ENCODE measurements at places on chromosomes 5 and 9. TPM values are rescaled to one million over a fixed set of nuclear protein-coding genes. Genes with fewer than 3 reads are reported as not detected.

- no peak for DNase-seq
Observed at GRCh38 chr9:93304574-93305496, 120.9 kb downstream of the WNK2 start.

DNA sequence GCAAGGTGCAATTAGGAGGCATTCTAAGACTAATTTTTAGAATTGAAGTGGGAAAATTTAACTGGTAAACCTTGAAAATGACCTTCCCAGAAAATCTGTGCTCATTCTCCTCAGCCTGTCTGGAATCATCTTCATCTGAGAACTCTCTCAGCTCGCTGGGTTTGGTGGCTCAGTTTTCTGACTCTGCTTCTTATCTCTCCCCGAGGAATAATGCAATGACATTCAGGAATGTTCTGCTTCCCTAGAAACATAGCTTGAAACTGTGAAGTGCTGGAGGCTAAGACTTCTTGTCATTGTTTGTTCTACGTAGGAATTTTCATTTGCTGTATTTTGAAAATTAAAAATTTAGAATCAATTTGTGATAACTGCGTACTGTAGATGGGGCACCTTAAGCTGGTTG is 86.6 kb downstream of the KCNN2 start:
- DNase-seq: no peak

- no peak for DNase-seq
Observed at GRCh38 chr9:137511758-137512463, 38.3 kb downstream of the PNPLA7 start.

DNA sequence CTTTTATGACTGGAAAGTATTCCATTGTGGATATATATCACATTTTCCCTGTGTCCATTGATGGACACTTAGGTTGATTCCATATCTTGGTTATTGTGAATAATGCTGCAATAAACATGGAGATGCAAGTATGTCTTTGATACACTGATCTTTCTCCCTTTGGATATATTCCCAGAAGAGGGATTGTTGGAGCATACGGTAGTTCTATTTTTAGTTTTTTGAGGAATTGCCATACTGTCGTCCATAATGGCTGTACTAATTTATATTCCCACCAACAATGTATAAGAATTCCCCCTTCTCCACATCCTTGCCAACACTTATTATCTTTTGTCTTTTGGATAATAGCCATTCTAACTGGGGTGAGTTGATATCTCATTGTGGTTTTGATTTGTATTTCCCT is 54.9 kb upstream of the PITX1 start:
- DNase-seq: no peak

GRCh38 chr9:79812099-79812498 is 240.3 kb downstream of the TLE4 start:
- DNase-seq: peak; percentile 12

DNA sequence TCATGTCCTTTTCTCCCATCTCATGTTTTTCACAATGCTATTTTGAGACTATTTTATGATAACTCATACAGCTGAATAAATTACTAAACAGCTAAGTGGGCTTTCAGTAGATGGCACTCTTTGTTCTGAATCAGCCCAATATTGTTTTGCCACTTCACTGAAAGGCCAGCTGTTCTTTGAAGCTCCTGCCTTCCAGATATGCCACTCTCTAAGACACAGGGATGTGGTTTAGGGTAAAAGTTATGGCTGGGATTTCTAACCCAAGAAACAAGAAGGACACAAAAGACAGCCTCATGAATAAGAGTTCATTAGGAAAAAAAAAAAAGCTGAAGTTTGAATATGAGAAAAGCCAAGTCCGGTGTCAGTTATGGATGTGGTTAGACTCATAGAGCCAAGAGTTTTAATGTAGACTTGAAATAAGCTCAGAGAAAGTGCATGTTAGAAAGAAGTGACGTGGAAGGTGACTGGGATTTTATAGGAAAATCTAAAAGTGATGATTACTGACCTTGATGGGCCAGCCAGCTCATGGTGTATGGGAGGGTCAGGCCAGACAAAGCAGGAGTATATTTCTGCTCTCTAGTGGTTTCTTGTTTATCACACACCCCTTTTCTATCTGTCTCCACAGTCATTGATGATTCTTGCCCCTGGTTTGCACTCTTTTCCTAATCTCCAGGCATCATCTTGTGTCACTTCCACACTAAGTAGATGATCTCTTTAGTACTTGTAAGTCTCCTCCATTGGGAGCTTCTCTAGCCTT is 488.5 kb downstream of the NR2F1-AS1 start:
- DNase-seq: no peak

- no peak for DNase-seq
Observed at GRCh38 chr5:98791898-98792580, 18.6 kb downstream of the RGMB start.

DNA sequence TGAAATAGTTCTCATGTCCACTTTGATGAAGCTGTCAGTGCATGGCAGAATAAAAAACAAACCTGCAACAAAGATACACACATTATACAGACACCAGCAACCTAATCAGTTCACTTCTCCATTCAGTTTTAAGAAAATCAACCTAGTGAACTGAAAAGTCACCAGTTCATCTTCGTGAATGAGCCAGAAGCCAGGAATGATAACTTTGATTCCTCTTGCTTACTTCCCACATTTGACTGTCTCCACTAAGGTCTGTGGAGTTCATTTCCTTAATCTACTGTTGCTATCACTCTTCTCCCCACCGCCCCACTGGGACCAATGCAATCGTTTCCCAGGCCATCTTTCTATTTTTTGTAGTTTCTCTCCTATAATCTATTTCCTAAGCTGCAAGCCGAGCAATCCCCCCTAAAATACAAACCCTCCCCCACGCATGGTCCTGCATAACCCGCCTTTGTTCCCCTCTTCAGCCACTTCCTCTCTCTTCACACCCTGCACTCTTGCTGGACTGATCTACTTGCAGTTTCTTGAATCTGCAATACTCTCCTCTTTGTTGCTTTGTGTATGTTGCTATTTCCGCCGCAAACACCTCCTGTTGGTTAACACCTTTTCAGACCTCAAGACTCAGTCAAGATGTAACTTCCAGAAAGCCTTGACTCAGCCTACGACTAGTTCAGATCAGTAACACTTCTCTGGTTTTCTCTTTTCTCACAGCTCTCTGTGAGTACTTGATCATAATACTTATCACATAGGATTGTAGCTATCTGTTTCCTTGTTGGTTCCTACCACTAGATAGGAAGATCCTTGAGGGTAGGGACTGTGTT is 16.6 kb downstream of the STOM start:
- DNase-seq: no peak

The PCSK1 gene
- total RNA-seq: not detected

The GABRG2 gene
- not detected for total RNA-seq

The PTPN3 gene
- total RNA-seq: 4.8 TPM

The LCN12 gene
- total RNA-seq: not detected

The PLAC8L1 gene
- total RNA-seq: not detected

Data from SJSA1 (cell line).